Trophoblast cell (in vitro differentiated cells and primary cell): ENCODE measurements at places on chromosomes 6 and 20.

GRCh38 chr6:113049190-113049589 lies 702.1 kb downstream of the RFPL4B start:
- no peaks in the 10 kb centered on the region for H3K4me1 ChIP-seq
- H3K36me3 ChIP-seq: no peaks in the 10 kb centered on the region
- H3K27ac ChIP-seq: no peak overlapping the region
- H3K27me3 ChIP-seq: no peaks in the 10 kb centered on the region
- H3K4me3 ChIP-seq: no peak overlapping the region
- no peak for DNase-seq

DNA sequence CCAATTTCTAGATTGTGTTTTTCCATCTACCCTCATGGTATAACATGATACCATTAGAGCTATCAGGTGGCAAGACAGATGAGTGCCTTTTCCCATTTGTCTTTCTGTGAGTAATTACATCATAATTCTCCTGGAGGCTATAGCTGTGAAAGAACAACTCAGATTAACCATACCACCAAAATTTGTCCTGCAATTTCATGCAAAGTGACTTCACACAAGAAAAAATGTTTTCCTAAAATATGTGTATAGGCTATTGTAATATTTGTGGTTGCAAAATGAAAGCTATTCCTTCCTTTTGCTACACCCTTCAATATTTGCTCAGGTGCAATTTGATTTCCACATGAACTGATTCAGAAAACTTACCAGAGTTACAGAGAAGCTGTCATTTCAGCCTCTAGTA lies 547.7 kb upstream of the ID4 start:
- no peak overlapping the region for H3K27ac ChIP-seq
- H3K36me3 ChIP-seq: no peaks in the 10 kb centered on the region
- H3K27me3 ChIP-seq: no peaks in the 10 kb centered on the region
- no peaks in the 10 kb centered on the region for H3K4me1 ChIP-seq

DNA sequence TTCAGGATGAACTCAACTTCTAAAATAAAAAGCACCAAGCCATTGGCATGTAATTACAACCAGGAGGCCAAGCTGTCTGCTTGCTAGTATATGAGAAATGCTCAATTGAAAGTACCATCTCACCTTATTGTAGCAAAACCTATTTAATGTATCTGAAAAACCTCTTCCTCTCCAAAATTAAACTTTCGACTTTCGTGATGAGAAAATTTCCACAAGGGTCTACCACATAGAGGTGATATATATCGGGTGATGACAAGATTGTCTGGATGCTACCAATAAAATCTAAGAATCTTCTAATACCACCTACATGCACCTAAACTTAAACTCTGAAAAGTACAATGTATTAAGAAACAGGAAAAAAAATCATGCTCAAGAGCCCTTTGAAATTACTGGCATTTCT lies 74.2 kb downstream of the ATXN1 start:
- no peaks in the 10 kb centered on the region for H3K27me3 ChIP-seq
- no peak for DNase-seq
- no peaks in the 10 kb centered on the region for H3K36me3 ChIP-seq
- H3K4me1 ChIP-seq: no peaks in the 10 kb centered on the region
- no peak overlapping the region for H3K4me3 ChIP-seq

- DNase-seq: no peak
- H3K36me3 ChIP-seq: no peaks in the 10 kb centered on the region
- H3K4me3 ChIP-seq: no peak overlapping the region
Measured at GRCh38 chr20:16828666-16829305, 80.6 kb downstream of the OTOR start.
